ENCODE measurements at places on chromosomes 12 and 14. TPM values are rescaled to one million over a fixed set of nuclear protein-coding genes. Genes with fewer than 3 reads are reported as not detected.
A peak's percentile ranks its signal among the peaks of the same experiment; 100 is the strongest.

DNA sequence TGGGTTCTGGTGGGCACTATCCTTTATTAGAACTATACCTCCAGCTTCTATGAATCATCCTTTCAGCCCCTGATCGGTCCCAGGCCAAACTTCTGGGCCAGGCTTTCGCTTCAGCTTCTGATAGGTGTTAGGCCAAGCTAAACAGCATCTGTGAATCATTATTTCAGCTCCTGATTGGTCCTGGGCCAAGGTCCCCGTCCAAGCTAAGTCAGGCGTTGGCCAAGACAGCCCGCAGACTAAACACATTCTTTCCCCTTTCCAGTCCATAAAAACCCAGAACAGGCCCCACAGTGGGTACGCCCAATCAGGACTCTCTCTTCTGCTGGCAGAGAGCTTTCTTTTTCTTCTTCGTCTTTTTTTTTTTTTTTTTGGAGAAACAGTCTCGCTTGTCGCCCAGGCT is 1808.9 kb upstream of the SEL1L start:
- H3K27me3 ChIP-seq, result no peaks in the 10 kb centered on the region
- H3K27ac ChIP-seq, result no peak overlapping the region
- H3K36me3 ChIP-seq, result no peaks in the 10 kb centered on the region
- H3K4me3 ChIP-seq, result no peak overlapping the region
- H3K4me1 ChIP-seq, result no peaks in the 10 kb centered on the region

SLC2A14 gene
- under 0.01 TPM for total RNA-seq

GRCh38 chr14:96383445-96383844 is 8.5 kb upstream of the AK7 start:
- H3K27me3 ChIP-seq, result no peaks in the 10 kb centered on the region
- peaks cover 6% of the 10 kb centered on the region for H3K36me3 ChIP-seq
- H3K4me3 ChIP-seq, result no peak overlapping the region
- H3K27ac ChIP-seq, result no peak overlapping the region
- DNase-seq, result peak; percentile 65

DNA sequence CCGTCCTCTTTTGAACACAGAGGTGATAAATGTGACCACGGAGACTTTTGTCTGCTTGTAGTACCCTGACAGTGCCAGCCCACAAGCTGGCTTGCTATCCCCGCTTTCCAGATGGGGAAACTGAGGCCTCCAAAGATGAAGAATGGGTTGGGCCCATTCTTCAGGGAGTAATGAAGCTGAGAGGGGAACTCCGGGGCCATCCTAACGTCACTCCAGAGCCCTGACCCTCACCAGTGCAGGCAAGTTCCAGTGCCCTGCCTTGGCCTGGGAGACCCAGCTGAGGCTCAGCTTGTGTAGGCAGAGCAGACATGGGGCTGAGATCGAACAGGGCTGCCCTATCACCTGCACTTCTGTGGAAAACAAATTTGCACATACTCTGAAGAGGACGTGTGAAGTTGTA is 277.1 kb downstream of the DPF3 start:
- H3K4me3 ChIP-seq, result no peak overlapping the region
- H3K27ac ChIP-seq, result no peak overlapping the region
- peaks cover 37% of the 10 kb centered on the region for H3K4me1 ChIP-seq
- no peaks in the 10 kb centered on the region for H3K36me3 ChIP-seq

DNA sequence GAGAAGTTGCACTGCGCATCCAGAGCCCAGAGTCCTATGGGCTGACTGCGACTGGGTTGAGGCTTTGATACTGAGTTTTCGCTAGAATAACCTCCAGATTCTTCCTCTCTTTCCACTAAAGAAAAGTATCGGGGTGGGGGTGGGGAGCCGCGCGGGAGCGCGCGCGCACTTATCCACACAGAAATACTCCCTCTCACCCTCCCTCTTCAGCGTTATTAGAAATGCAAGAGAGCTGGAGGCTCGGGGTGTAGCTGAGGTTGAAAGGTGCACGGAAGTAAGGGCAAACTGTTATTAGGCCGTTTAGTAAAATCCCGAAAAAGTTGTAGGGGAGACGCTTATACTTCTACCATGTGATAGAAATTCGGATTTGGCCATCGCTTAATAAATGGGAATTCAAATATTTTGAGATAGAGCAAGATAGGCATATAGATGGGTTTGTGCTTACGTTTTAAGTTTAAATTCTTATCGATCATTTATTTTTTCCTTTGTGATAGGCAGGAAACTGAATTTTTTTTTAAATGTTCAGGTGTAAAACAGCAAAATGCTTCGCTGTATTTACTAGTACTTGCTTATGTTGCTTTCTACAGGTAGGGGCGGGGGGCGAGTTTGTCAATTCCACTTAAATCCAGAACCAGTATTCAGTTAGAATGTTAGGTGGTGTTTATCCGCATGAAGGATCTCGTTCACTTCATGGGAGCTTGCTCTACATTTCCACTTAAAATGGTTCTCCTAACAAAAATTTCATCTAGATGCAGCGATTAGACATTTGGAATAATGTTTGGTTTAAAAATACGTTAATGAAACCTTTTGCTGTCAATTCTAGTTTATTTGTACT is 1.1 kb downstream of the ARHGAP5 start:
- peak overlapping the region; percentile 89 for H3K27ac ChIP-seq
- H3K27me3 ChIP-seq, result no peaks in the 10 kb centered on the region
- peaks cover 2% of the 10 kb centered on the region for H3K4me1 ChIP-seq
- peak overlapping the region; percentile 78 for H3K4me3 ChIP-seq
- peak; percentile 24 for DNase-seq

- no peak for DNase-seq
- H3K27me3 ChIP-seq, result peaks cover 2% of the 10 kb centered on the region
- H3K4me3 ChIP-seq, result no peak overlapping the region
- no peaks in the 10 kb centered on the region for H3K4me1 ChIP-seq
These were observed 28.9 kb upstream of the TDRD9 start for GRCh38 chr14:103899316-103899715.

RNU7-1 gene
- total RNA-seq, result not detected

ATP6V1D gene
- total RNA-seq, result 113 TPM

GRCh38 chr12:19957308-19958125 is 410.8 kb upstream of the PDE3A start:
- H3K27me3 ChIP-seq, result no peaks in the 10 kb centered on the region
- H3K36me3 ChIP-seq, result no peaks in the 10 kb centered on the region
- H3K4me3 ChIP-seq, result no peak overlapping the region
- DNase-seq, result no peak
- H3K4me1 ChIP-seq, result no peaks in the 10 kb centered on the region

DNA sequence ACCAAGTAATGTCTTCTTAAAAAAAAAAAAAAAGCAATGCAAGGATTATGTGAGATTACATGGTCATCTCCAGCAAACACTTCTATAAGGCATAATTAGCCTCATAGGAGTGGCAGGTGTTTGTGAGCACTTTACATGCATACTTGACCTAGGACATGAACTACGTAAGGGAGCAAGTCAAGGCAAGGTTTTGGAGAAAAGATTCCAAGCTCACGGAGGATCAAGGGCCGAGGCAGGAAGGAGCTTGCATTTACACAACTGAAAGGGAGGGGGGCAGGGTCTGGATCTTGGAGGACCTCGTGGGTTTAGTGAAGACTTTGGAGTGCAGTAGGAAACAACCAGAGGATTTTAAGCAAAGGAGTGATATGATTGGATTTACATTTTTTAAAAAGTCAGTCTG is 112.5 kb downstream of the CCER1 start:
- no peak overlapping the region for H3K27ac ChIP-seq
- no peaks in the 10 kb centered on the region for H3K36me3 ChIP-seq
- no peaks in the 10 kb centered on the region for H3K4me1 ChIP-seq
- no peak overlapping the region for H3K4me3 ChIP-seq
- H3K27me3 ChIP-seq, result no peaks in the 10 kb centered on the region

DNA sequence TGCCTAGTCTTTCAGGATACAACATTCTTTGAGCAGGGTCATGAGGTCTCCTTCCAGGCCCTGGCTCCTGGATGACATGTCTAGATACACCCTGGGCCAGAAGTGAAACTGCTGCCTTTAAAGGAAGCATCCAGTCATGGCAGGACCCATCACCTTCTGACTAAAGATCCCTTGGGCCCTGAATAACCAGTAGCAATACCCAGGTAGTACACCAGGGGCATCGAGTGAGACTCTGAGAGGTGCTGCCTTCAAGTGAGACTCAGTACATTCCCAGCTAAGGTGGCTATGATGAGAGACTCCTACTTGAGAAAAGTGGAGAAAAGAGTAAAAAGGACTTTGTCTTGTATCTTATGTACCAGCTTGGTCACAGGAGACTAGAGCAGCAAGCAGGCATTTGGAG is 23.5 kb downstream of the OR6C68 start:
- DNase-seq, result no peak
- H3K36me3 ChIP-seq, result no peaks in the 10 kb centered on the region
- H3K4me1 ChIP-seq, result no peaks in the 10 kb centered on the region
- no peak overlapping the region for H3K27ac ChIP-seq

PPP1R13B gene
- total RNA-seq, result 2.2 TPM

HOXC10 gene
- total RNA-seq, result not detected

- no peak overlapping the region for H3K4me3 ChIP-seq
- no peaks in the 10 kb centered on the region for H3K36me3 ChIP-seq
- no peaks in the 10 kb centered on the region for H3K4me1 ChIP-seq
- no peaks in the 10 kb centered on the region for H3K27me3 ChIP-seq
- no peak overlapping the region for H3K27ac ChIP-seq
These were observed 26.9 kb upstream of the TUNAR start for GRCh38 chr14:95849761-95850160.

SPTB gene
- under 0.01 TPM for total RNA-seq

All from IMR-90 (cell line).